Foreskin fibroblast (primary cell): ENCODE measurements at places on chromosomes 1 and 21.

- DNase-seq: no peak
These were observed 162.2 kb upstream of the KCNK2 start for GRCh38 chr1:214920337-214920736.

DNA sequence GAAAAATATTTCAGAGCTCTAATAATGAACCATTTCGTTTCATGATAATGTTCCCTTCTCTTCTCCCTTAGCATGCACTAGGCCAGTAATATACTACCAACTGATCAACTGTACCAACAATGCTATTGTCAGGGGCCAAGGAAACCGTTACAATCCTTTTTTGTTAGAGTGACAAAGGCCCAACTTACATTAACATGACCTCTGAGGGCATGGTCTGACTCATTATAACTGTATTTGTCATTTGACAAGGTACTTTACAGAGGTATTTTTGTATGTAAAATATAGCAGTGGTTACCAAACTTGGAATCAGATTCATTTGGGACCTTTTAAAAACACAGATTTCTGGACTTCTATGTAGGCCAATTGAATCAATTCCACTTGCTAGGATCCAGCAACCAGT lies 102.6 kb upstream of the RRP15 start:
- no peak for DNase-seq

DNA sequence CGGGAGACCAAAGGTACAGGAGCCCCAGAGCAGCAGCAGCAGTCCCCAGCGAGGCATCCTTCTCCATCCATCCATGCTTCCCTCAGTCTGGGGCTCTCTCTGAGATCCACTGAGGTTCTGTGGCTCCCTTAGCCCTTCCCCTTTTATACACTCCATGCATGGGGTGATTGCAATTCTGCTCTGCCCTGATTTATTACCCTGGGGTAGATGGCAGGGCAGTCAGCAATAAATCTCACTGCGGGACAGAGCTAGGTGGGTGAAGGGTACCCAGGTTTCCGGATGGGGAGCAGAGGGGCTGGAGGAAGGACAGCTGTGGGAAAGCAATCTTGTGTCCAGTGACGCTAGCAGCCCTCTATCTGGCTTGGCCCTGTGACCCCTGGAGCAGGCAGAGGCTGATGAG lies at the start of gene REN:
Gene REN (minus strand): TSS at position 119 of the 400 bp plus-strand sequence. CDS start 44 bp downstream, at position 75.
- no peak for DNase-seq

- peak; percentile 20 for DNase-seq
These were observed at the start of gene CLCA2 for GRCh38 chr1:86423873-86424272. TSS of gene CLCA2 (plus strand) at chr1:86424171. CDS start at chr1:86424248, 77 bp downstream.

DNA sequence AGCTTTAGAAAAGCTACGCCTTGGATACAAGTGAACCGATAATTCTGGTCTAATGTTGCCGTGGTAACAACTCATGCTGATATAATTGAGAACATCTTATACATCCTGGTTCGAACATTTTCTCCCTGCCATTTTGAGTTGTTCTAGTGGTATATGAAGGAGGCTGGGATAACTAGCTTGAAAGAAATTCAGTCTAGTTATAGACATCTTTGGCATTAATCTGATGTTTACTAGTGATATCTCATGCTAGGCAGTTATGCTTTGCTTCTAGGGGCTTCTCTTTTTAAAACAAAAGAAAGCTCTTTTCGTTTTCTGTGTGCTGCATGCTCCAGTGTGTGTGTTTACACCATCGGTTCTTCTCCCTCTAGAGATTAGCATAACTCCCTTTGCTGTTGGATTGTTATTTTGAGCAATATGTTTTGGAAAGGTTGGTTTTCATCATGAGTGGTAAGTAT lies 20.5 kb downstream of the PRKACB start:
- peak; percentile 32 for DNase-seq

DNA sequence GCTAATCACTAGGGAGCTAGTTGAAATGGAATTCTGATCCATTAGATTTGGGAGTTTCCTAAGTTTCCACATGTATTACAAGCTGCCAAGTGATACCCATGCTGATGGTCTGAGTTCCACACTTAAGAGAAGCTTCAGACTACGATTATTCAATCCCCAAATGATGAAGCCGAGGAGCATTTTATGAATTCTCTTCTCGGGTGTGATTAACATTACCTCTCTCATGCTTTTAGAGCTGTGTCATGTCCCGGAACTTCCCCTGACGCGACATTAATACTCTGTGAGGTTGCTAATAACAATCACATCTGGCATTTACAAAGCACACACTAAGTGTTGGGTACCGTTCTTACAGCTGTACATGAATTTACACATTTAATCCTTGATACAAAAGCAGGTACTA lies 63.0 kb downstream of the KCNJ15 start:
- peak; percentile 64 for DNase-seq

DNA sequence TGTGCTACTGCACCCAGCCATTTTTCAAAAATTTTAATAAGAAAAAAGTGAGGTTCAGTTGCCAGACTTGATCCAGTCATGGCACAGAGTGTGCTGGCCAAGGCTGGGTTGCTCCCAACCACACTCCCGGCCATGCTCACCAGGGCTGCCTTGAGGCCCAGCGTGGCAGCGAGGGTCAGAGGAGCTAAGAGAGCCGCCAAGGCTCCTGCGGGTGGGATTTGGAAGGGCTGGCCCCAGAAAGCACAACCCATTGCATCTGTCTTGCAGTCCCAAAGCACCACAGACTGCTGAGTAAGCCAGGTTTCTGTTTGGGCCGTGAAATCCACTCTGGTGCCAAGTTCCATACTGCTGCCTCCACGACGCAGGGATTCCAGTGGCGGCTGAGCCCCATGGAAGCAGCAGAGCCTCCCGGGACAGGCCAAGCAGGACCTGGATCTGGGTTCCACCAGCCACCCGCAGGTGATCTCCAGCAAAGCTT lies 22.6 kb downstream of the ZBTB17 start:
- DNase-seq: no peak

GRCh38 chr1:48670234-48671020 lies 106.3 kb downstream of the BEND5 start:
- DNase-seq: no peak

DNA sequence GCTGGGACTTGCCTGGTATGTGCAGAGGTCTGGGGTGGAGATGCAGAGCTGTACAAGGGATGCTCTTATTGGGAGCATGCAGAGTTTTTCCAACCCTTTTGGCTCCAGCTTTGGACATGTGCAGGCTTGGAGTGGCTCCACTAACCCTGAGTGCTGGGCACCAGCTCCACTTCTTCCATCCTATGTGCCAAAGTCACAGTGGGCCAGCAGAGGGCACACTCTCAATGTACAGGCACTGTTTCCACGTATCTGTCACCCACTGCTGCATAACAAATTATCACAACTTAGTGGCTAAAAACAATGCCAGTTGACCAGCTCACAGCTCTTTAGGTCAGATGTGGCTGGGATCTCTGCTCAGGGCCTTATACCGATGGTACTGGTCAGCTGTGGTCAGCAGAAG lies 631.8 kb downstream of the AJAP1 start:
- no peak for DNase-seq

GRCh38 chr1:156639601-156640101 lies 2.3 kb upstream of the BCAN start:
- DNase-seq: no peak

DNA sequence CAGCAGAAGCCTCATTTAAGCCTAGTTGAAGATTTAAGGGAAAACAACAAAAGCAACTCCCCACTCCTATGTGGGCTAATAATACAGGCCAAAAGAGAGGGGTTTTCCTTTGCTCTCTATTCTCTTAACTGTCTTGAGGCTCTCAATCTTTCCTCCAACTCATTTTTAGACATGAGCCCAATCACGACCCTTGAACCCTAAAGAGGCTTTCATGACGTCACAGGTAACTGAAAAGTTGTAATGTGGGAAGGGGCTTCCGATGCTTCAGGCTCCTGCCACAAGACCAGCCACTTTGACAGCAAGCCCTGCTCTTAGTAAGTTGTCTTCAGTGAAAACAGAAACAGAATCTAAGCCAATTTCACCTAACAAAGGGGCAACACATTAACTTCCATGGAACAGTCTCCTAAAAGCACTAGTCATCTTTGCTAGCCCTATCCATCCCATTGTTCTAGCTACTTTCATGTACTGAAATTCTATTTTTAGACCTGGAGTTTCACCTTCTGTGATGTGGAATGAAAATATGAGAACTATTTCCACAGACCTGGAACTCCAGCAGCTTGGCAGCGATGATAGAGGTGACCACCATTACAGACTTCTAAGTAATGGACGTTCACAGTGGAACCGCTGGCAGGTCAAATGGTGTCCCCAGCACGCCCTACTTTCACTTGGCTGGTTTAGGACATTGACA lies 36.3 kb downstream of the GPR161 start:
- DNase-seq: no peak

DNA sequence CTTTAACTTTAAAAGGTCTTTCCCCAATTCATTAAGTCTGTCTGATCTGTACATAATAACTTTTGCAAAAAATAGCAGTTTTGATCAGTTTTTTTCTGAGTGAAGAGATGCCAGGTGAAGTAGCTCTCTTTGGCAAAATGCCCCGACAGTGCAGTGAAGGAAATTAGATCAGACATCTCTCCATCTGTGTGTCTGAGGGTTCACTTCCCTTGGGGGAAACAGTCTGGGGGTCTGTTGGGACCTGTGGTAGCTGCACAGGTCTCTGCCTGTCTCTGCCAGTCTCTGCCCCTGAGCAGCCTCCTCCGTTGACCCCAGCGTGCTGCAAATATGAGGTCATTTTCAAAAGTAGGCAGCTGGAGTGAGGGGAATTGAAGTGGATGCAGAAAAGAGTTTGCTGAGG lies 54.5 kb downstream of the TBCE start:
- DNase-seq: no peak

DNA sequence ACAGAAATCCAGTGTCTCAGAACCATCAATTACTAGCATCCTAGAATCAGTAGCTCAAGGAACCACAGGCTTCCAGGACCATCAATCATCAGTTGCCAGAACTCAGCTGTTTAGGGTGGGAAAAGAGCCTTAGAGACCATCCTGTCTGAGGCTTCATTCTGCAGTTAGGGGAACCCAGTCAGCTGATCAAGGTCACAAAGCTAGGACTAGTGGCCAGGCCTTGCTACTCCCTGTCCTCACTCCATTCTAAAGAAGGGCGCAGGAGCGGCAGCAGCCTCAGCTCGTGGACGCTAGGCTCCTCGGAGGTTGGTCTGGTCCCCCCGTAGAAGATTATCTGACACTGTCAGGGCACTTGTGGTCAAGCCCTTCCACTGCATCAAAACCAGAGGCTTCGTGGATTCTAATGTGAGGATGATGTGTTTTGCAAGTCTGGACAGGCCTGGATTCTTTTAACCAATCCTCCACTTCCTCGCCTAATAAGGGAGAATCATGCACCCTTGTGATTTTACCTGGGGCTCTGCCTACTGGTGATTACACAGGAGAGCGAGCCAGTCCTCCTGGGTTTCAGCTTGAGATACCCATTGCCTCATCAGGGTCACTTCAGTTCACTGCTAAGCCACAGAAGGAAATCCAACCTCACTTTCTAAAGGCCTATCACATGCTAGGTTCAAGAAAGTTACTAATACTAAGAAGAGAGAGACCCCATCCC lies 41.7 kb upstream of the IFFO2 start:
- no peak for DNase-seq
